Gastroesophageal sphincter (tissue), 4 donors: ENCODE measurements at places on chromosomes 3 and 15. TPM values are rescaled to one million over a fixed set of nuclear protein-coding genes. Genes with fewer than 3 reads are reported as not detected.

Gene CCDC14
- total RNA-seq = 40.5 TPM

Gene CCR2
- total RNA-seq = 3.9 TPM

Gene ST8SIA2
- not detected for total RNA-seq

Gene TUSC2
- 23.8 TPM for total RNA-seq

Gene NLGN1
- total RNA-seq = 26.4 TPM

Gene TTC21A
- total RNA-seq = 8.5 TPM

Gene ISG20
- total RNA-seq = 8.7 TPM

Gene NCBP2
- 53.2 TPM for total RNA-seq

Gene SOX14
- total RNA-seq = not detected

Gene CKMT1A
- total RNA-seq = 0.40 TPM

- ATAC-seq = no peak
Measured at GRCh38 chr15:38691965-38692788, 127.6 kb upstream of the RASGRP1 start.

DNA sequence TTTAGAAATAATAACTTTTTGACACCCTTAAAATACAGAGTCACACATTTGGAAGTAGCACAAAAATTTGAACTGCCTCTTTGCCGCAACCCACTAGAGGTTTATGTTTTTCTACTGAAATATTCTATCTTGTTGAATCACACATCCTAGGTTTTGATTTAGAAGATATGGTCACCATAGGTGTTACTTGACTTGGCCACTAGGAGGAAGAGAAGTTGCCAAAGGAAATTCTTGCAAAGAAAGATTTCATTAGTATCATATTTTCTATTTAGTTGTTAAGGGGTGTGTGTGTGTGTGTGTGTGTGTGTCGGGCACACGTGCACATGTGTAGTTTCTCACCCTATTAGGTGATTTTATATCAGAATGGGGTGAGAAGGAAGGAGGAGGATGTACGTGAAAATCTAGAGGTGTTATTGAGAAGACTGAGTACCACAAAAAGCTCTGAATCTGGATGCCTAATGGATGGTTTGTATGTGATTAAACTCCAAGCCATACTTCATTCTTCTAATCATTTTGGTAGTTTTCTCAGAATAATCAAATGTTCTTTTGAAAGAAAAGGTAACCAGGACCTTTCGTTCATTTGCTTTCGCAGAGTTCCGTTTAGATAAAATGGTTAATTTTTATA lies 31.5 kb downstream of the ZFAND6 start:
- ATAC-seq = no peak

GRCh38 chr3:142263112-142263511 lies 37.7 kb upstream of the GK5 start:
- no peak for ATAC-seq

DNA sequence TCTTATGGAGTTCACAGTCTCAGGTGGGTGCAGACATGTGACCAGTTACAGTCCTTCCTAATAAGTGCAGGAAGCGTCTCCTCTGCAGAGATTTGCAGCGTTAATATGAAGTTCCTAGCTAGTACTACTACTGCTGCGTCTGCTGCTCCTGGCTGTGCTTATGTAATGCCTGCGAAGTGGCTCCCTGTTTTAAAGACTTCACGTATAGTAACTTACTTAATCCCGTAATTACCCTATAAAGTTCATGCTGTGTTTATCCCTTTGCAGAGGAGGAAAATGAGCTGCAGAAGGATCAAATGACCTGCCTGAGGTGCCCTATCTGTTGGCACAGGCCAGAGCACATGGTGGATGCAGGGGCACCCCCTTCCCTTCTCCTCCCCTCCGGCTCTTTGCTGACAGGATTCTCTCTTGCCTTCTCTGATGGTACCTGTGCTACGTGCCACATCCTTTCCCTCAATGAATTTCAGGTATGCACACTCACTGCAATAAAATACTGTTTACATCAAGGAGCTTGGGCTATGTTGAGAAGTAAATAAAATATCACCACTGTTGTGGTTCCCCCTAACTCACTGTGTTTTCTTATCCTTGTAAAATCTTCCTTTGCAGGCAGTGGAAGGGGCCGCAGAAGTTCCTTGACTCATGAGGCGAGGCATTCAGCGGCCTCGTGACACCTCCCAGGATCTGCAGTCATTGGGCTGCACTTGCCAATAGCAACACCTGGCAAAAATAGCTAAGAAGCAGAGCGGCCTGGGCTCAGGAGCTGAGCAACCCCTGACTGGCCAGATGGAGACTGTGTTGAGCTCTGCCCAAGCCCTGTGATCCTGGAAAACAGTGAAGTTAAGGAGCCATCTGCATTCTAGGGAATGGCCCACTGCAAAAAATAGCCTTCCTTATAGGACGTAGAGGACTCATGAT lies 188.9 kb upstream of the ATP10A start:
- ATAC-seq = peak; percentile 68

DNA sequence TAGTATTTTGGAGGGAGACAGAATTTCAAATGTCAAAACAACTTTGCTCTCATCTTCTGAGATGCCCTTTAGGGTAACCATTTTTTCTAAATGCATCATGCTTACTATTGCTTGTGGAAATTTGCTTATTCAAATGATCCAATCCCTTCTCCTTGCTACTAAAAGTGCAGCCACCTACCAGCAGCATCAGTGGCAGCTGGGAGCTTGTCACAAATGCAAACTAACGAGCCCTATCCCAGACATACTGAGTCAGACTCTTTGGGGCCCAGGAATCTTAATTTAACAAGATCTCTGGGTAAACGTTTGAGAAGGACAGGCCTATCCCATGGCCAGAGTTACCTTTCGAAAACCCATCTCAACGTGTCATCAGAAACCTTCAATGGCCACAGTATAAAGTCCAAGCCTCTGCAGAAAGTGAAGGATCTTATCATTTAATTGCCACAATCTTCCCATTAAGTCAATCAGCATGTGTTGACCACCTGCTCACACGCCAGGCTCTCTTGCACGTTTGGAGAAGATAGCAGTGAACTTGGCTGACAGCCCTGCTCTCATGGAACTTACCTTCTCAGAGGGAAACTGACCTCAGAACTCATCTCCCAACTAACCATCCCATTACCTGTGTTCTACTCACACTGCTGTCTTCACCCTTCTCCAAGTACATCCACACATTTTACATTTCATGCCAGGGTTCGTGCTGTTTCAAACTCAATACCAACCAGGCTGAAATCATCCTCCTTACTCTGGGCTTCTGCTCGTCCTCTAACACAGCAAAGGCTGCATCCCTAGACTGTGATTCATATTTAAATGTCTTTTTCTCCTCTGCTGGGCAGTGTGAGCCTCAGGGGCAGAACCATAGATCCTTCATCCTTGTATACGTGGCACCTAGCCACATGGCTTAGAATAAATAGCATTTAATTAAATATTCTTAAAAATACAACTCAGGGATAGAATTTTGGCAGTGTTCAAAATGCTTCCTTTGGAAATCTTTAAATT lies 24.8 kb upstream of the VGLL4 start:
- no peak for ATAC-seq

DNA sequence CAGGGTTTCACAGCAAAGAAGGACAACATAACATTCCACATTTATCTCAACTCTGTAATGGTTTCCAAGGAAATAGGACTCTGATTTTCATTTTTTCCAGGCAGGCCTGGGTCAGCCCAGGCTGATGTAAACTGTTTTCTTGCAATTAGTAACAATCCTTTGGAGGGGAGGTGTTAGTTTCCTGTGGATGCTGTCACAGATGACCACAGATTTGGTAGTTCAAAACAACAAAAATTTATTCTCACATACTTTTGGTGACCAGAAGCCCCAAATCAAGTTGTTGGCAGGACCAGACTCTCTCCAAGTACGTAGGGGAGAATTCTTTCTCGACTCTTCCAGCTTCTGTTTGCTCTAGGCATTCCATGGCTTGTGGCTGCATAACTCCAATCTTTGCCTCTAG lies 88.0 kb downstream of the EDEM1 start:
- ATAC-seq = no peak

GRCh38 chr3:26763723-26764122 lies 141.2 kb downstream of the LRRC3B start:
- no peak for ATAC-seq

DNA sequence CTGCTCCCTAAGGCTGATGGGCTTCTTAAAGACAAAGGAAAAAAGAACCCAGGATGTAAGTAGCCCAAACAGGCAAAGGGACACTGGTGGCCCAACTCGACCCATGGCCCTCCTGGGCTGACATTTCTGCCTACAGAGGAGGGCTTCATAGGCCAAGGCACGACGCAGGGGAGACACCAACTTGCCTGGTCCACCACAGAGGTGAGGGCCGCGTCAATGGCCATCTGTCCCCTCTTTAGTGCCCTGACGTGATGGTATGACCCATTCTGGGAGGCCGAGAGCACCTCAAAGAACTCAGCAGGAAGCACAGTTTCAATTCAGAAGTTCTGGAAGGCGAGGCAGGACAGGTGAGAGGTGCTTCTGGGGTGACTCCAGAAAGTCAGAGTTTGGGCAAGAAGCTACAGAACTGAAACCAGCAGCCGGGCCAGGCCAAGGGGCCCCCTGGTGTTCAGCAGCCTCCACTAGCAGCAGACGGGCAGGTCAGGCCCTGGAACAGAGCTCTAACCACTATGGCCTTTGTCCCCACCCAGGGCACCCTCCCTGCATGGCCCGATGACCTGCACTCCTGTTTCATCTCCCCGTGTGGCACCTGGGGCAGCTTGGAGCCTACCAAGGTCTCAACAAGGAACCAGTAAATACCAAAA lies 45.1 kb downstream of the HMCES start:
- no peak for ATAC-seq

- peak; percentile 13 for ATAC-seq
Measured at GRCh38 chr15:88894819-88895767, at the start of gene HAPLN3. TSS of gene HAPLN3 (minus strand) at chr15:88895544. CDS start at chr15:88887298, 8,246 bp downstream.

- peak; percentile 83 for ATAC-seq
Measured at GRCh38 chr3:117019082-117019713, 309.6 kb downstream of the TUSC7 start.

DNA sequence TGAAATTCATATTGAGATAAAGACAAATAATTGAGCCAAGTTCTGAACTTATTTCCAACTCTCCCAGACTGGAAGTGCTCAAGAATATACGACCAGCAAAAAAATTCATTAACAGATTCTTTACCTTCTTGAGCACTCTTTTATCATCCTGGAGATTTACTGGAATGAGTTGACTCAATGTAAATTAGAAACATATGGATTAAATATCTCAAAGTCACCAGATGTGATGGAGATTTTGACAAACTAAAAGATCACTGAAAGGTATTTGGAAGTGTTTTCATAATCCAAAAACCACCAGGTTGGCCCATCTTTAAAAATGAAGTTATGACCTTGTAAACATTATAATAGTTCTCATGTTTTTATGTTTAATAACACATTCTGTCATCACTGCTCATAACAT lies 433.2 kb upstream of the RASGRP1 start:
- no peak for ATAC-seq

DNA sequence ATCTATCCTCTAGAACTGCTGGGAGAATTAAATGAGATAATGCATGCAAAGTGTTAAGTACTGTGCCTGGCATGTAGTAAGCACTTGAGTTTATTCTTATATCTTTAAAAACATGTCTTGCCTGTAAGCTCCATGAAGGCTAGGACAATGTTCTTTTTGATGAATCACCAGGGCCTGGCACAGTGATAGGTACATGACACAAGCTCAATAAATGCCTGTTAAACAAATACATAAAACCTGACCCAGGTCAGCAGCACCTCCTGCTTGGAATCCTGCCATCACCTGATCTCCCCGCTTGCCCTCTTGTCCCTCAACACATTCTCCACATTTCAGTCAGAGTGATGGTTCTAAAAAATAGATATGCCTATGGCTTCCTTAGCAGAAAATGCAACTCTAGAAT lies 186.8 kb downstream of the CHST2 start:
- no peak for ATAC-seq

GRCh38 chr3:126136428-126137220 lies 43.8 kb downstream of the ALDH1L1 start:
- no peak for ATAC-seq

- no peak for ATAC-seq
Measured at GRCh38 chr3:19232566-19232965, 84.3 kb downstream of the KCNH8 start.
